Left lobe of liver (tissue), 2 donors: ENCODE measurements at places on chromosomes 6 and 20. TPM values are rescaled to one million over a fixed set of nuclear protein-coding genes. Genes with fewer than 3 reads are reported as not detected.

Gene SEL1L2
- total RNA-seq = not detected

Gene FAM162B
- total RNA-seq = 0.63 TPM

Gene CST5
- total RNA-seq = not detected

Gene CLVS2
- total RNA-seq = not detected

Gene RIPOR3
- total RNA-seq = 20.1 TPM

Gene MAPK14
- total RNA-seq = 40.8 TPM

Gene SAMD3
- 0.30 TPM for total RNA-seq

Gene TFAP2D
- total RNA-seq = not detected

Gene WFDC12
- not detected for total RNA-seq

Gene HLA-DMB
- 2.6 TPM for total RNA-seq

Gene GHRH
- total RNA-seq = not detected

Gene NDUFAF5
- 12.4 TPM for total RNA-seq

Gene SPDEF
- total RNA-seq = 0.15 TPM

Gene LINC00237
- not detected for total RNA-seq

Gene SLC52A3
- 0.18 TPM for total RNA-seq

Gene TRIM38
- 4.3 TPM for total RNA-seq

Gene BMP7
- total RNA-seq = 0.38 TPM

Gene TMEM151B
- total RNA-seq = not detected

Gene GATA5
- 0.48 TPM for total RNA-seq

Gene FOXP4
- total RNA-seq = 24.6 TPM
